ENCODE measurements at places on chromosomes 12 and 14.

GRCh38 chr12:115216301-115216700 is 532.3 kb upstream of the TBX3 start:
- no peak for DNase-seq

DNA sequence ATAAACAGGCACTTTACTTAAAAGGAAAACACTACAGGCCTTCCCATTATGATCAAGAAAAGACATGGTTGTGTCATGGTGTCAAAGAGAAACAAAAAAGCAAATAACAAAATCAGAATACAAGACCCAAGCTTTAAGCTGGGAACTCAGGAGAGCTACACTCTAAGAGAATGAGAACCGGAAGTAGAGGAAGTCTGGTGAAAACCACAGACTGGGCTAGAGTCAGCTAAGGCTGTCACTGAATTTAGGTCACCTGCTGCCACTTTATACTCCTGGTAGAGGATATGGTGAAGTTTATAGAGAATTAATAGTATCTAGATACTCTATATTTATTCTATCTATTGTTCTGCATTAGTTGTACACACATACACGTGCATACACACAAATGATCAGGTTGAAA is 971.7 kb downstream of the FLRT2 start:
- no peak for DNase-seq

GRCh38 chr12:2117541-2117940 is 64.8 kb downstream of the CACNA1C start:
- no peak for DNase-seq

DNA sequence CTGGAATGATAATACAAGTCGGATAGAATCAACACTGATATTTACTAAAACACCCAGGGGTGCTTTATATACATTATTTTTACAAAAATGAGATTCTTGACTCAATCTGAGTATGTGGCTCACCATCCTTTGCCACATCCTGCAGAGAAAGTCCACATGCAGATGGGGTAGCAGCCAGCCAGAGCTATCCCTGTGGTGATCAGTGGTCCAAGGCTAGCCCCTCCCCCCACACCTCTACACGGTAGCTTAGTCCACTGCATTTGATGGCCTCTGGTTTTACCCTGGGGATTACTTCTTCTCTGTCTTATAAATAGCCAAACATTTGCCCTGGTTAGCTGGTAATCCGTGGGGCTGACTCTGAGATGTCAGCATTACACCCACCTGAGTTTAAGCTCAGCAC is 28.1 kb upstream of the TTC7B start:
- DNase-seq = no peak

DNA sequence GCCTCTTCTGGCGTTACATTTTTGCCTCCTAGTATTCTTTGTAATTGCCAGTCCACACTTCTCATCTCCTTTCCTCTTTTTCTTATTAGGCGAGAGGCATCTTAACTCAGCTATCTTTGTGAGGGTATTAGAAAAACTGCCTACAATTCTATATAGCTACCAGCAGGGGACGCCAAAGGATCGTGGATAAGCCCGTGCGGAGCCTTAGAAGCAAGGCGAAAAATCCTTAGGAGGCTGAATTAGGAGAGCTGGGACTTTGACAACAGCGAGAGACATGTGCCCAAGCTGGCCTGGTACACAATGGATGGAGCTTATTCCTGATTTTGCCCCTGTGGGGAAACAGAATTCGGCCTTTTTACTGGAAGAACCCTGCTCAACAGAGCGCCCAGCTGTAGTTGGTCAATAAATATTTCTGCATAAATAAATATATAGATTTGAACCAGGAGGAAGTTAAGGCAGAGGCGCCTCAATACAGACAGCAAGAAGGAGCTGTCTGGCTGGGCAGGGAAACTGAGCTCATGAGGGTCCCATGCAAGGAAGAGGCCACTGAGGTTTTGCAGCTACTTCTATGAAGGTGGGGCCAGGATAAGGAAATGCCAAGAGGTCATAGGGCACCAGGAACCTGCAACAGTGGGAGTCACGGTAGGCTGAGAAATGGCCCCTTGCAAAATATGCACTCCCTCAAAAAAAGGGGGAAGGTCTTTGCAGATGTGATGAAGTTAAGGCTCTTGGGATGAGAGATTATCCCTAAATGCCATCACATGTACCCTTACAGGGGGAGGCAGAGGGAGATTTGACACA is 14.6 kb upstream of the RBM19 start:
- no peak for DNase-seq

DNA sequence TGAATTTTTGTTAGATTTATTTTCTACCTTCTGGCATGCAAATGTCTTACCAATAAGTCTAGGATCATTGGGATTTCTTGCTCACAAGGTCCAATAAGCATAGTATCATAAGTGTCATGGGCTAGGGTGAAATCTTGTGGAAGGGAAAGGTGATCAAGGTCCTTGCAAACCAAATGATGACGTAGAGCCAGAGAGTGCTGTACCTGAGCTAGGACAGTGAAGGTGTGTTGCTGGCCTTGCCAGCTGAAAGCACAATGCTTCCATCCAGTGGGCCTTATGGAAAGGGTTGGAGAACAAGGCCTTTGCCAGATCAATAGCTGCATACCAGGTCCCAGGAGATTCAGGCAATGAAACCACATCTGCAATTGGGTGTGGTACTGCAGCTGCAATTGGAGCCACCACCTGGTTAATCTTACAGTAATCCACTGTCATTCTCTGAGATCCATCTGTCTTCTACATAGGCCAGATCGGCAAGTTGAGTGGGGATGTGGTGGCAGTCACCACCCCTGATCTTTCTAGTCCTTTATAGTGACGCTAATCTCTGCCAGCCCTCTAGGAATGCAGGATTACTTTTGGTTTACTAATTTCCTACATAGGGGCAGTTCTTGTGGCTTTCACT is 208.9 kb upstream of the MYL2 start:
- no peak for DNase-seq

DNA sequence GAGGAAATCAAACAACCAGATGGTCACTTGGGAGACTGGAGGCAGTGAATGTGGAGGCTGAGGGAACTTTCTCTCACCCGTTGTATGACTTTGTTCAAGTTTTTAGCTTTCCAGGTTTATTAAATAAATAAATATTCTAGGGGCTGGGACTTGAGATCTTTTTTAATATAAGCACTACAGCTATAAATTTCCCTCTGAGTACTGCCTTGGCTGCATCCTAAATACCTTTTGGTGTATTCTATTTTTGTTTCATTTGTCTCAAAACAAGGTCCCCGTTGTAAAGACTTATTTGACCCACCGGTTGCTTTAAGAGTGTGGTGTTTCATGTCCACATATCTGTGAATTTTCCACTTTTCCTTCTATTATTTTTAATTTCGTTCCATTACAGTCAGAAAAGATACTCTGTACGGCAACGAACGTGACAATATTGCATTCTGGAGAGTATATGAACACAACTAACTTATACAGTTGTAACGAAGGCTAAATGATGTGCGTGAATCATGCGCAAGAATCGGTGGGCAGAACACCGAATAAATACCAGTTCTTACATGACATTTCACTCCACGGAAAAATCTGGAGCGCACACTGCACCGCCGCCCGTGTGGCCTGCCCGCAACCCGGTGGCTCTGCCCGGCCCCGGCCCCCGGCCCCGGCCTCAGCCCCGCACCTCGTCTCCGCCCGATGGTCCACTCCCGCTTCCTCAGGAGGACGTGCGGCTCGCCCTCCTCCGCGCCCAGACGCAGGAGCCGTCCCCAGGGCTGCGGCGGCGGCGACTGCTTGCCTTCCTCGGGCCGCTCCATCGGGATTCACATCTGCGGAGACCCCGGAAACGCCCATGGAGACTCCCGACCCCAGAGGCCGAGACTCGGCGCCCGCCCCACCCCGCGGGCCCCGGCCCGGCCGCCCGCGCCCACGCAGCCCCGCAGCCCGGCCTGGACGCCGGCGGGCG is 602 bp downstream of the CHFR start:
- no peak for DNase-seq

DNA sequence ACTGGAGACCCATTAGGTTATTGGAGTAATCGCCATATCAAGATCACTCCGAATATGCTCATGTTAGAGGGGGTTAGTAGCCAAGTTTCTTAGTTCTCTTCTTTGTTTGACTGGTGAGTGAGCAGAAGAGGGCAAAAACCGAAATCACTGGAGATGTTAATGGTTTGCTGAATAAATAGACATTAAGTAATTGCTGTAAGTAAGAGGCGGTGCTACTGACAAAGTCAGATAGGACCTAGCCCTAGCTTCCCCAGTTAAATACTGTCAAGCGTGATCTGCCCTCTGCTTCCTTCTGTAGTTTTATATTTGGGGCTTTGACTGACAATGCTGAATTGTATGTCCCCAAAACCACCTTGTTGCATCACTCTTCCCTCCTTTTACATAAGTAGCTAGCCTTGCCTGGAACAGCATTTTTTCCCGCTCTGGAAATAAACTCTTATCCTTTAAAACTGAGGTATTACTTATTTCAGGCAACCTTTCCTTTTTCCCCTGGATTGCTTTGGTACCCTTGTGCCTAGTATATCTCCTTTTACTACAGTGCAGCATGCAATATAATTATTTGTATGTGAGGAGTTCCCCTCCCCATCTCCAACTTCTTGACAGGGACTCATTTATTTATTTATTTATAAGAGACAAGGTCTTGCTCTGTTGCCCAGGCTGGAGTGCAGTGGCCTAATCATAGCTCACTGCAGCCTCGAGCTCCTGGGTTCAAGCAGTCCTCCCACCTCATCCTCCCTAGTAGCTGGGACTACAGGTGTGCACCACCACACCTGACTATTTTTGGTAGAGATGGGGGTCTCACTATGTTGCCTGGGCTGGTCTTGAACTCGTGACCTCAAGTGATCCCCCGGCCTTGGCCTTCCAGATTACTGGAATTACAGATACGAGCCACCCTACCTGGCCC is 1.4 kb downstream of the SNRPF start:
- DNase-seq = no peak

GRCh38 chr12:82510386-82510785 is 152.1 kb downstream of the METTL25 start:
- no peak for DNase-seq

DNA sequence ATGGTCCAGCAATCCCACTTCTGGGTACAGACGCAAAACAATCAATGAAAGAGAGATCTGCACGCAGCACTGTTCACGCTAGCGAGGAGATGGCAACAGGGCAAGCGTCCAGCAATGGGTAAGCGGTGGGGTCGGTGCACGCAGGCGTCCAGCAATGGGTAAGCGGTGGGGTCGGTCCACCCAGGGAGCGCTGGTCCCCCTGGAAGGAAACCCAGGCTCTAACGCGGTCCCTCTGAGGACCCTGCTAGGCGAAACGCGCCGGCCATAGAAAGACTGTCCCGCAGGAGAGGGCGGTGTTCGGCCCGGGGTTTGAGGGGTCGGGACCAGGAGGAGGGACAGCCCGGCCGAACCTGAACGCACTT is 618 bp upstream of the PGAM5 start:
- DNase-seq = no peak

- no peak for DNase-seq
Observed at GRCh38 chr12:105347499-105347898, 17.0 kb downstream of the C12orf75 start.

DNA sequence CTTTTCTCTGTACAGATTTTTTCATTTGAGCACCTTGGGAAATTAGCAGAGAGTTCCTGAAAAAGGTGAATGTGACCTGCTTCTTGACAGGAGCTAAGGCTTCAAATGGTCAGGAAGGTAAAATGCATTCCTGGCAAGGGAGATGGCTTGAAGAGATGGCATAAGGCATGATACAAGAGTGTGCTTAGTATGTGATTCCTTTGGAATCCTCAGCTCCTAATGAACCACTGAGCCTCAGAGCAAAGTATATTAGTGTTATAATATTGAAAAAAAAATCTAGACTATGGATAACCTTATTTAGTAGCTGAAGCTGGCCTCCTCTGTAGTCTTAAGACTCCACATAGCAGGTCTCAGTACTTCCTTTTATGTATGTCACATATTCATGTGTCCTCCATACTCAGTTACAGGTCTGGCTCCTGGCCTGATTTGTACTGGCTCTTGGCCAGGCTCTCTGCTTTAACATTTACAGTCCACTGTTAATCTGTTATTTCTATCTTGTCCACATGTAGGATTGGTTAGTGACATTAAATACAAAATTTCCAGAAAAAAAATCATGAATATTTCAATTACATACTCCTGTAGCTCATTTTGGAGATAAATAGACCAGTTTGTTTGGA is 17.9 kb downstream of the TOGARAM1 start:
- DNase-seq = no peak
